ENCODE measurements at places on chromosomes 1 and 21. TPM values are rescaled to one million over a fixed set of nuclear protein-coding genes. Genes with fewer than 3 reads are reported as not detected.

The TMEM54 gene
- 23.6 TPM for total RNA-seq

The CA6 gene
- not detected for total RNA-seq

The IGSF5 gene
- total RNA-seq = not detected

The ATP1A4 gene
- total RNA-seq = not detected

The CFHR2 gene
- not detected for total RNA-seq

The CD5L gene
- total RNA-seq = not detected

The TNFRSF1B gene
- total RNA-seq = 65.9 TPM

The FCN3 gene
- not detected for total RNA-seq

The RIIAD1 gene
- total RNA-seq = not detected

The RPTN gene
- not detected for total RNA-seq

All from endothelial cell of umbilical vein (primary cell).